Fibroblast of pulmonary artery (primary cell): ENCODE measurements at places on chromosomes 6 and 20.

- DNase-seq = no peak
These were observed 25.6 kb upstream of the SMOC2 start for GRCh38 chr6:168415098-168415992.

- peak; percentile 52 for DNase-seq
These were observed 2.8 kb upstream of the DIDO1 start for GRCh38 chr20:62929051-62929538.

DNA sequence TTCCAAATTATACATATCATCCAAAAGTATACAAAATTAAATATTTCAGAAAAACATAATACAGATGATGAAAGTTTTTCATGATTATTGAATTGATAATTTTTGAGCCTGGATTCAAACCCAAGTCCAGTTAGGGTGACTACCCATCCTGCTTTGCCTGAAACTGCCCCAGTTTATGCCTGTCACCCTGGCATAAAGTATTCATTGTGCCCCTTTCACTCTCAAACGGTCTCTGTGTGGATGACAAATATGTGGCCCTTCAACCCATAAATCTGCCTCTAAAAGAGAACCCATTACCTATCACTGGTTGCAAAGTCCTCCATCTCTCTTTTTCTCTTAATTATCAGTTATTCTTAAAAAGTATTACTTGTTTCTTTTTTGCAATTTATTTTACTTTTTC is 553.7 kb upstream of the JARID2 start:
- DNase-seq = no peak

- DNase-seq = no peak
These were observed 81.7 kb upstream of the NNAT start for GRCh38 chr20:37439223-37439933.

DNA sequence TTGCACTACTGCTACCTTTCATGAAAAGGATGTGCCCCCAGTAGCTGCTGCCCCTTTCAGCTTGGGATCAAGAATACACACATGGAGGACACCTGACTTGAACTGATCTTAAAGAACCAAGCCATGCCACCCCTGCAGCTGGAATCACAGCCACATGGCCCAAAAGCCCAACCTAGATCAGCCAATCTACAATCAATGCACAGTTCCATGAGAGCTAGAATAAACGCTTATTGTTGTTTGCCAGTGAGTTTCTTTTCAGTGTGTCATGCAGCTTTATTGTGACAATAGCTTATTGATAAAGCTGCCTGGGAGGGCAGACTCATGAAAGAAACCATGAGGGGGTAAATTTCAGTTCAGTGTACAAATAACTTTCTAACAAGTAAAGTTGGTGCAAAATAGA is 397.7 kb downstream of the PTPRT start:
- no peak for DNase-seq

DNA sequence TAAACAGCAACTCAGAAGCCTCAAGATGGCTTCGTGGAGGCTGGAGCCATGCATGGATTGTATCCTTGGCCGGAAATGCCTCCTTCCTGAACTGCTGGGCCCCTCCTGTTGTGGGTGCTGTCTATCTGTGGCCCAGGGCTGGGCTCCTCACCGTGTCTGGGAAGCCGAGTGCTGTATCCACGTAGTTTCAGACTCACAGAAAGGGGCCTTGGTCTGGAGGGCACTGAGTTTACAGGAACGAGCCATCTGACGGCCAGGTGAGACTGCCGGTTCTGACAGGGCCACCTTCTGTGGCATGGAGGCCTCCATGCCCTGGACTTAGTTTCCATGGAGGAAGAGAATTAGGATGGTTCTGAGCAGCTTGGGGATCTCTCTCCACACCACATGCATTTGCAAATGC is 142.2 kb downstream of the ERMARD start:
- DNase-seq = no peak

DNA sequence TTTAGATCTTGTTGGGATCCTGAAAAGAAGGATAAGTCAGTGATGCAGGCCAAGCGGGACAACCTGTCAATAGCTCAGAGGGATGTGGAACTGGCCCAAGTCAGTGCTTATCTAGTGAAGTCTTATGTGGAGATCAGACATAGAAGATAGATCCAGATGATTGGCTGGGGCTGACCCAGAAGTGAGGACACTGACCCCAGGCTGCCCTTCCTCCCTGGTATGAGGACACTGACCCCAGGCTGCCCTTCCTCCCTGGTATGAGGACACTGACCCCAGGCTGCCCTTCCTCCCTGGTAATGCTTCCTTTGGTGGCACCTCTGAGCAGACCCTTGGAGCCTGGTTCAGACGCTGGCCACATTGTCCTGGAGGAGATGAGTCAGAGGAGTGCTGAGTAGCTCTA is 159.7 kb downstream of the PHACTR3 start:
- no peak for DNase-seq

GRCh38 chr6:42355416-42355815 is 96.3 kb downstream of the TRERF1 start:
- DNase-seq = no peak

- DNase-seq = peak; percentile 13
These were observed 69.6 kb upstream of the SMIM28 start for GRCh38 chr6:138307816-138308730.

- no peak for DNase-seq
These were observed 36.6 kb downstream of the FAM229B start for GRCh38 chr6:112123982-112124381.

- peak; percentile 19 for DNase-seq
These were observed 10.4 kb downstream of the CD40 start for GRCh38 chr20:46128310-46129151.

- peak; percentile 8 for DNase-seq
These were observed 333.7 kb downstream of the ZFAND3 start for GRCh38 chr6:38153076-38153797.

GRCh38 chr6:113622254-113622653 is 234.9 kb upstream of the MARCKS start:
- DNase-seq = no peak

GRCh38 chr6:30845183-30845582 is 39.1 kb upstream of the DDR1 start:
- no peak for DNase-seq

DNA sequence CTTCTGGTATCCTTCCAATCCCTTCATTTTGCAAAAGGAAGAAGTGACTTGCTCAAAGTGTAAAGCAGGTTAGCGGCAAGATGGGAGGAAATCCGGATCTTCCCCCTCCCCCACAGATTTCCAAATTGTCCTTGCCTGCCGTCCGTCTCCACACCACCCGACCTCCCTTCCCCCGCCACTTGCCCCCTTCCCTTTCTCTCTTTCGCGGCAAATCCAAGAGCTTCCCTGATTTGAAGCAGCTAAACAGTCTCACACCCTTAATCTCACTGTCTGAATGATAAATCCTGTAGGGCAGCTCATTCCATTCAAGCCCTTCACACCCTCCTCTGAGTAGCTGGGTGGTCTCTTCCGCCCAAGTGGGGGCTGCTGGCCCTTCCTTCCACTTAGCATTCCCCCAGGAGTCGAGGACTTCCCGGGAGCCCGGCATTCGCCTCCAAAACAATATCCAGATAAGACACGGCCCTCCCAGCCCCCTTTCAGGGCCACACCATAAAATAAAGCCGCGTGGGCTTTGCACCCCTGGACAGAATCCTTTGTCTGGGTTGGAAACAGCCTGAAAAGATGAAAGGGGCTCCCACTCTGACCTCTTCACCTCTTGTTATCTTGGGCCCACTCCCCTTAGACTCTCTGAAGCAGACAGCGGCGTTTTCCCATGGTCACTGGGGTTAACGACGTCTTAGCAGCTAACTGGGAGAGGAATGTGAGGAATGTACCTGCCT is 44.0 kb upstream of the PIM1 start:
- no peak for DNase-seq

DNA sequence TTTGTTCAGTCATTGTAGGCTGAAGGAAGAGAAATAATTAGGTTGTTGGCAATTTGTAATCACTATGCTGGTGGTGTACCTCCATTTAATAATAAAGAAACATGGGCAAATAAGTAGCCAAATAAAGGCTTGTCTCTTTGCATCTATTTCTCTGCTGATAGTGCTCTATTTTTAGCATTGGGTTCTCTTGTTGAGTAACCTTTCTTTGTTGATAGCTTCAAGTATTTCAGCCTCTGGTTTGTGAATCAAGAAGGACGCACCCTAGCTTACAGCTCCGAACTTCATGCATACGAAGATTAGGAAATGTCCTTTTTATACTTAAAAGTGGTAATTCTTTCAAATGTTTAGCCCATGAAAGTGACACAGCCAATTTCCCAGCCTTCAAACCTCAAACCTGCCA is 2.6 kb downstream of the PPP1R14C start:
- no peak for DNase-seq

DNA sequence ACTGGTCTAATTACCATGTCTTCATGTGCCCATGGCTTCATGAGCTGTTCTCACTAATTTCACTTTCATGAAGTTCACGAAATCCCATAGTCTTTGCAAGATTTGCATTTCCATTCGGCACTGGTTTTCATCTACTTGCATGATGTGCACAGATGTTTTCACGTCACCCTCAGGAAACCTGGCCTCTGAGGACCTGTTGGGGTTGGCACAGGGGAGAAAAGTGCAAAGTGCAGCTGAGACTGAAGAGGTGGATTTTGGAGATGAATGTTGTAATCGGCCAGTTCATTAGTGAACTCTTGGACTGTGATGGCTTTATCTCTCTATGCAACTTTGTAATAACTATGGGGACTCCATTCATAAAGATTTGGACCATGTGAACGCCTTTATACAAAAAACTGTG is 80.2 kb upstream of the SULF2 start:
- no peak for DNase-seq

GRCh38 chr6:75557068-75557467 is 44.6 kb upstream of the SENP6 start:
- DNase-seq = no peak

DNA sequence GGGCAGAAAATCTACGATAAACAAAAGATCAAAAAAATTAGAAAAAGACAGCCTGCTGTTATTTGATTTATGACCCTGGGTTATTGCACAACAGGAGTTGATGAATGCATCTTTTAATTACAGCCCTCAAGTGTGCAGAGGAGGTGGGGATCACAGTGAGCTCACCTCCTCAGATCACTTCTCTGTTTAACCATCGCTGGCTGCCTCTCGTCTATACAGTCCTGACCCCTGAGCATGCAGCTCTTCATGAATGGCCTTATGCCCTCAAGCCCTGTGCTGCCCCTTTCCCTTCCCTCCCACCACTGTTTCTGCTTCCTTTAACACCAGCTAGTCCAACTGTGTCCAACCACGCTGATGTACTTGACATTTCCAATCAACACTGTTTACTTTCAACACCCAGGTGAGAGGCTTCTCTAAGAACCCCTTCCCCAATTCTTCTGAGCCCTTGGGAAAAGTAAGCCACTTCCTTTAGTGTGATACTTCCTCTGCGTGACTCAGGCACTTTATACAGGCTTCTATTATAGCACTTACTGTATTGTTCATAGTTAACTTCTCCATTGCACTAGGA is 60.6 kb upstream of the RIPOR2 start:
- no peak for DNase-seq

- no peak for DNase-seq
These were observed 68.3 kb upstream of the SMIM29 start for GRCh38 chr6:34317172-34317477.

DNA sequence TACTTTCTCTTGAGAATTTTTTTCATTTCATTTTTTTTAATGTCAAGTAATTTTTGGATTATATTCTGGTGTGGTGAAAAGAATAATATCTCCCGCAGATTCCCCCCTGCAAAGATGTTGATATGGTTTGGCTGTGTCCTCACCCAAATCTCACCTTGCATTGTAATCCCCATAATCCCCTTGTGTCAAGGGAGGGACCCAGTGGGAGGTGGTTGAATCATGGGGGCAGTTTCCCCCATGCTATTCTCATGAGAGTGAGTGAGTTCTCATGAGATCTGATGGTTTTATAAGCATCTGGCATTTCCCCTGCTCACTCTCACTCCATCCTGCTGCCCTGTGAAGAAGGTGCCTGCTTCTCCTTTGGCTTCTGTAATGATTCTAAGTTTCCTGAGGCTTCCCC is 58.7 kb upstream of the PMEPA1 start:
- no peak for DNase-seq

DNA sequence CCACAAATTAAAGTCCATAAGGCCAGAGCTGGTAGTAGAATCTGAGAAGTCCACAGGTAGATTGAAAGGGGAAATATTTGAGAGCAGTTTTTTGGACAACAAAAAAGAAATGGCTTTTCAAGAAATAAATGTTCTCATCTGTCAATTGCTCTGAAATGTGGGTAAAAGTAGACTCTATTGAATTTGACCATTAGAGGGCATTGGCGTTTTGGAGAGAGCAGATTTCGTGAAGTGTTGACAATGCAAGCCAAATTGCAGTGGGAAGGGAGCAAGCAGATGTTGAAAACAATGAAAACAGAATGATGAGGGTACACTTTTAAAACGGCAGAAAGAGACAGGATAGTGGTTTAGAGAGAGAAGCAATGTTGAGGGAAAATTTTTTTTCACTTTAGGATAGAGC is 149.1 kb upstream of the FAM83B start:
- DNase-seq = no peak

DNA sequence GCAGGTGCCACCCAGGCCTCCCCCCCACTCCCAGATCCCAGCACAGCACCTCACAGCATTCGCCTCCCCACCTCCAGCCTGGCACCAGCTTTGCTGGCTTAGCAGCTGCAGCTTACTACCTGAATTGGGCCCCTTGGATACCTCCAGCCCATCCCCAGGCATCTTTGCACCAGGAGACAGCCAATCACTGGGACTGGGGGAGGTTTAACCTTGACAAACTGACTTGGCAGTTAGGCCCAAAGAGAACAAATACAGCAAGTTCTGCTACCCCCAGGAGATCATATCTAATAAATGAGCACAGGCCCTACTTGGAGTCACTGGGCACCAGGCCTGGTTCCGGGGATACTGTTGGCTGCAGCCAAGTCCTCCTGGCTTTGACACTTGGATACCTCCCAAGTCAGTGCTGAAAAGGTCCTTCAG is 8.8 kb downstream of the PDRG1 start:
- DNase-seq = no peak

DNA sequence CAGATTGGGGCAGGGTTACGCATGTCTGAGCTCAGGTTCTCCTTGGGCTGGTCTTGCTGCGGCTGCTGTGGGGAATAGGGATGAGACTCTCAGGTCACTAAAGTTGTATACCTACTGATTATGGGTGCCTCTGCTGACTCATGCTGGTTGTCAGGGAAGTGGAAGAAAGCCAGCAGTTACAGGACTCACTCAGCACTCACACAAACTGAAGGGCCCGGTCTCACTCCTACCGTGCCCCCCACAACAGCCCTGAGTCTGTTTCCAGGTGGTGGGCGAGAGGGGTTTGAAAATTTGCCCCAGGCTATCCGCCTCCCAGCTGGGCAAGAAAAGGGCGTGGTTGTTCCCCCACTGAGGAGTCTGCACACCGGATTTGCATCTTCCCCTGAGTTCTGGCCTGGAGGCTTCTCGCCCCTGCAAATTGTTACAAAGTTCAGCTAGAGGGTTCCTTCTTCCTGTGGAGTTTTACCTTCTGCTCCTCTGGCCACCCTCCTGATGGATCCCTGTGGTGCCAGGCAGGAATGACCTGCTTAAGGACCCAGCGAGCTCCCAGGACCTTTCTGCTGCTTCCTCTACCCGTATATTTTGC is 659.2 kb downstream of the HDGFL1 start:
- DNase-seq = no peak

DNA sequence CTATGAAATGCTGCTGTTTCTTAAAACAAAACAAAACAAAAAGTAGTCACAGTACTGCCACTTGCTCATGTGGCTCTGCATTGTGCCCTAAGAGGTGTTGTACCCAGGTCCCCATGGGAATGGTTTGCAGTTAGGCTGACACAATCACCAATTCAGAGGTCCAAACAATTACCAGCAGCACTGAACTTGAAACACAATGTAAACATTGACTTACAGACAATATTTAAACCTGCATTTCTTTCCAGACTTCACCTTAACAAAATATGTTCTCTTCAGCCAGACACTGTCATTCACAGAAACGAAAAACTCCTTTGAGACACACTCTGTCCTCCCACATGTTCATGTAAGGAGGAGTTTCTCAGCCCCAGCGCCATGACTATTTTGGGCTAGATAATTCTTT is 206.8 kb upstream of the ARG1 start:
- DNase-seq = no peak
